ENCODE measurements at places on chromosomes 2 and 18. TPM values are rescaled to one million over a fixed set of nuclear protein-coding genes. Genes with fewer than 3 reads are reported as not detected.

The LONRF2 gene
- total RNA-seq = 5.1 TPM

DNA sequence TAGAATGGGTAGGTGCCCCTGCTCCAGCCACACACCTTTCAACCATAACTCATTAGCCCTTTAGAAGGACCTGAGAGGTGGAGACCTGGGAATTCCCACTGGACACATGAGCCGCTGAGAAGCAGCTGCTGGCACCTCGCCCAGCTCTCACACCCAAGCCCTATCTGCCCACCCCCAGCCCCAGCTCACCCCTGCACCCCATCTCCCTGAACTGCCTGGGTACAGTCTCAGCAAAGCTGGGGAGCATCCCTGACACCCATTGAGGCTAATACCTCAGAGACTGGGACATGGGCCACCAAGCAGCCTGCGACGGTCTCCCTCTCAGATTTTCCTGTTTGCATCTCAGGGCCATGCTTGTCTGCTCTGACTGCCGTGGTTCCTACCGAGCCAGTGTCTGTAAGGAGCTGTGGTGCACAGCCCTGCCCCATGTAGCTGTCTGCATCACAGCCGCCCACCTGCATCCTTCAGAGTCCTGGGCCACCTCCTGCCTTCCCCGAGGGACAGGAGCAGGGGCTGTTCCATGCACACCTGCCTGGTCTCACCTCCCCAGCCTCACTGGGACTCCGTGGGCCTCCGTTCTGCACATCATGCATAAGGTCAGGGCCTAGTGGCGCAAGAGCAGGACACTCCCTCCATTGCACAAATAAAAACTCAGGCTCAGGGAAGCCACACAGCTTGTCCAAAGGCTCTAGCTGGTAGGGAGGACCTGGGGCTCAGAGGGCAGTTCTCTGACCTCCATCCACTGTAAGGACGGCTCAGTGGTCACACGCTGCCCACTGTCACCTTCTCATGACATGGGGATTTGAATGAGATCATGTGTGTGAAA is 90.0 kb downstream of the SEPTIN10 start:
- no peak for DNase-seq

GRCh38 chr2:20844246-20844645 is 21.3 kb upstream of the LDAH start:
- no peak for DNase-seq

GRCh38 chr18:31657823-31658669 is 26.3 kb downstream of the B4GALT6 start:
- DNase-seq = peak; percentile 61

Measured in tongue (tissue), 3 donors.